ENCODE measurements at places on chromosomes 5 and 9.

DNA sequence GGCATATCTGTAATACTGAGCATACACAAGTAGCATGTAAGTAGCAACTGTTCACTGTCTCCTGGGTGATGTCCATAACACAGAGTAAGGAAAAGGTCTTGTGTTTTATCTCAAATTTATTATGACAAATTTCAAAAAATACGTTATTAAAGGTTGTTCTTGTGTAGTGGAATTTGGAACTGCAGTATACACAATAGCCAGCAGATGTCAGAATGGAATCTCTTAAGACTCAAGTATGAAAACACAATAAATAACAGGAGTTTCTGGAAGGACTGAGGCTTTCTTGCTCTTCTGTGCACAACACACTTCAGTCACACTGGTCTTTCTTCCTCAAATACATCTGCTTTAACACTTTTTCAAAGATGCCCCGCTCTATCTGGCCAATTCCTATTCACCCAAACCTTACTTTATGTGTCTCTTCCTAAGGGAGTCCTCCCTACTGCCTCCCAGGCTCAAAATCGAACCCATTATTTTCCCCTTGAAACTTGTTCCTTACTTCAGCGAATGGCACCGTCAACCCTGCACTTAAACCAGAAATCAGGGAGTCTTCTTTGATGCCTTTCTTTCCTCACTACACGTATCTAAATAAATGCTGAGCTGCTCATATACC lies 6.5 kb upstream of the FBXO10 start:
- DNase-seq: no peak

DNA sequence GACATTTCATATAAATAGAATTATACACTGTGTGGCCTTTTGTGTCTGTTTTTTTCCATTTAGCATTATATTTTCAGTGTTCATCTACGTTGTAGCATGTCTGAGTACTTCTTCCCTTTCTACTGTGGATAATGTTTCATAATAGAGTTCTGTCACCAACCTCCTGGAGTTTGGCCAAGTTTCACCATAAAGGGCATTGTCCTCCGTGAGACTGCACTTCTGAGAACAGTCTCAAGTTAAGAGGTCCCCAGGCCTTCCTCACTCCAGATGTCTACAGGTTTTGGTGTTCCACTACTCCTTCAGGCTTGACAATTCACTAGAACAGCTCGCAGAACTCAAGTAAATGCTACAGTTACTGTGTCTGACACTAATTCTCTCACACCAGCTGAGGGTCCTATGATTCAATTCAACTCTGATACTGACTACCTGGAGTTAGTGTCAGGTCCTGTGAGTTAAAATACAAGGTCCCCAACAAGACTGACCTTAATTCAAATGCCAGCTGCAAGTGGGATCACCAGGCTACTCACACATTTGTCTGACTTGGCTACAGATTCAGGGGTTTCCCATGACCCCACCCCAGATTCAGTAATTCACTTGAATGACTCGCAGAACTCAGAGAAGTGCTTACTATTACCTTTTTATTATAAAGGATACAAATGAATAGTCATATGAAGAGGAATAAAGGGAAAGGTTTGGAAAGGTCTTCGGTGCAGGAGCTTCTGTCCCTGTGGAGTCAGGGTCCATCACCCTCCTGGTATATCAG lies 31.1 kb downstream of the SLC35A4 start:
- DNase-seq: no peak

GRCh38 chr5:24433555-24433954 lies 211.2 kb downstream of the CDH10 start:
- DNase-seq: no peak

DNA sequence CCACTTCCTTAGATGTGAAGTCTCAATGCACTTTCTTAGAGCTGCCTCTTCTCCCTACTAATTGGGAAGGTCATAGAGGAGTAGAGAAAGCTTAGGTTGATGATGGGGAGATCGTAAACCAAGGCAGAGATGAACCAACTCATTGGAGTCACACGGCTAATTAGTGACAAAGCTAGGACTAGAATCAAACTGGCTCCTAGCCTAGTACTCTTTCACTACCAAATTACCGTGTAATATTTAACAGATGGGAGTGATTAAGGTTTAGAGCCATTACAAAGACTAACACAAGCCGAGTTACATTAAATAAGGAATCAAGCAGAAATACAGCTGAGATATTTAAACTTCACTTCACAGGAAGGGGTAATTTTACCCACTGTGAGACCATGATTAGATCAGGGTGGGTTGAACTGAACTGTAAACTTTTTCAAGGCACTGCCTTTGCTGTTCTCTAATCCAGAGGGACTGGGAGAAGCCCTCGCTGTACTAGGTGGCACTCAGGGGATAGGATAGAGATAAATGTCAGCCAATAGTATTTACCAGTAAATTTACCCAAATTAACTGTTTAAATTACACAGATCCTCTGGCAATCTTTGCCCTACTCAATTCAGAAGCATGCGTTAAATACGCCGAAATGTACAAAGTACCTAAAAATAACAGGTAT lies 166.4 kb upstream of the PIK3R1 start:
- no peak for DNase-seq

DNA sequence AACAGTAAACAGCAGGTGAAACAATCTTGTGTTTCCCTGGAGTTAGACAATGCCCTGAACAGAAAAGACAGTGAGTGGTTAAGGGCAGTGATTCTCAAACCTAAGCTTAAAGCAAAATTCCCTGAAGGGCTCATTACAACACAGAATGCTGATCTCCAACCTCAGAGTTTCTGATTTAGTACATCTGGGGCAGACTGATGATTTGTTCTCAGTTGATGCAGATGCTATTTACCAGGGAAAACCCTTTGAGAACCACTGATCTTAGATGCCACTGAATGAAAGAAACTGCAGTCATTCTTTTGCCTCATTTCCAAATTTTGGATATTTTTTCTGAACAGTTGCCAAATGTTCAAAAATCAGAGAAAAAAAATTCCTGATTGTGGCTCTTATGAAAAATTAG lies 18.7 kb upstream of the ADAM19 start:
- DNase-seq: no peak

GRCh38 chr5:43038496-43038989 lies 1.6 kb downstream of the ANXA2R start:
- no peak for DNase-seq

DNA sequence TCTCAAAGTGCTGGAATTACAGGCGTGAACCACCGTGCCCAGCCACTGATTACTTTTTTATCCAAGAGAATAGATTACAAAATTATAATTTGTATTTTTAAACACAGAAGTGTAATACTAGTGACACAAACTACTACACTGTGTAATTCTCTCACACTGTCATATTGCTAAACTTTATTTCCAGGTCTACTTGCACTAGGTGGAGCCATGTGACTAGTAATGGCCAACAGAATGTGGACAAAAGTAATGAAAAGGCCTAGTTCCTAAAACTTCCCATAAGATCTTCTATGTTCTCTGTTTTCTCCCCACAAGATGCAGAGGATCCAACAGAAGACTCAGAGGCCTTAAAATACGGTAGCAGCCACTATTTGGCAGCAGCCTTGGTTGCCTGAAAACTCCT lies 27.3 kb downstream of the NADK2 start:
- no peak for DNase-seq

Measured in activated CD8-positive, alpha-beta memory T cell treated with anti-CD3 and anti-CD28 coated beads for 1 hour (primary cell).